RPMI8226 (cell line): ENCODE measurements at places on chromosomes 3 and 15.

GRCh38 chr3:4517643-4518311 is 24.6 kb downstream of the ITPR1 start:
- DNase-seq: no peak

DNA sequence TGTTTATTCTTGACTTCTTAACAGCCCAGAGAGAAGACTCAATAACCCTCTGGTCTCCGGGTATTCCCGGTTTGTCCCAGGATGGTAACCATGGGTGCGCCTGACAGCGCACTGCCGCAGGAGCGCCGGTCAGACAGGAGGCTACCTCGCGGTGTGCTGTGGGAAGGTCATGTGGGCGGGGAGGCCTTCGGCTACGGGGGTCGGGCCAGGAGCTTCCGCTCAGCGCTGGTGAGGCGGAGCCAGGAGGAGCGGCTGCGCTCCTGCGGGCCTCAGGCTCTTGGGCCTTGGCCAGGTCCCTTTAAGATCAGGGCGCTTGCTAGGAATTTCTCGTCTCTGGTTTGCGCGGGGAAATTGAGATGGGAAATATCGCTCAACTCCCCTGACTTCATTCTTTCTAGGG is 182.3 kb upstream of the NDN start:
- DNase-seq: no peak

DNA sequence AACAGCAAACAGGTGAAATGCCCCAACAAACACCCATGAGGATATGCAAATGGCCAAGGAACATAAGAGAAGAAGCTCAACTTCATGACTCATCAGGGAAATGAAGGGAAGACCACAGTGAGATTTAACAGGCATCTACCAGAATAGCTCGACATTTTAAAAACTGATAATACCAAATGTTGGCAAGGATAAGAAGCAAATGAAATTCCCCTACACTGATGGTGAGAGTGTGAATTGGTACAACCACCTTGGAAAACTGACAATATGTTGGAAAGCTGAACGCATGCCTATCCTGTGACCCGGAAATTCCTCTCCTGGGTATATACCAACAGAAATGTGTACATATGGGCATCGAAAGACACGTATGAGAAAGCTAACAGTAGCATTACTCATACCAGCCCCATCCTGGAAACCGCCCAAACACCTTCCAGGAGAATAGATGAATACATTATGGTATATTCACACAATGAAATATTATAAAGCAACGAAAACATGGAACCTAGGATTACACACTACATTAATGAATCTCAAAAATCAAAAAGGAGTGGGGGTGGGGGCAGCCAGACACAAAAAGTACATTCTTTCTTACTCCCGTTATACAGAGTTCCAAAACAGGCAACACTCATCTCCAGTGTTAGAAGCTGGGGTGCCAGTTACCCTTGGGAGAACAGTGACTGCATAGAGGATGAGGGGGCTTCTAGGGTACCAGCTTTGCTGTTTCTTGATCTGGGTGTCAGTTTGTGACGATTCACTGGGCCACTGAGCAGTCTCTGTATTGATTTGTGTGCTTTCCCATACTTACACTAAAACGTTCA is 16.9 kb downstream of the RFTN1 start:
- DNase-seq: no peak

- DNase-seq: no peak
Observed at GRCh38 chr3:99658274-99658673, 19.9 kb downstream of the COL8A1 start.

DNA sequence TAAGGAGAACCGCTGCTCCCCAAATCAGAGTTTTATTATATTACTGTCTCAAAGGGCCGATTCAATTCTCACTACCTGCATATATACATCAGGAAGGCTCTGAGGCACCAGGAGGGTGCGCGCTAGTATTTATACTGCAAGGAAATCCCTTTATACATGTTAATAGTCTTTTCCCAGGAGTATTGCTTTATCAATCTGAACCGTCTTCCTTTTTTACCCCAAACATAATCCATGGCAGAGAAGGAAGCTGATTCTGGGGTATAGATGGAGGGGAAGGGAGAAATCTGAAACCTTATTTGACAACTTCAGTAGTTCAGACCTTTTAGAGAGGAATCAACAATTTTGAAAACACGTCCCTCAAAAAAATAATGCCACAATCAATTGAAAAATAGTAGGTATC is at the start of gene POU1F1:
TSS of gene POU1F1 (minus strand) at position 101 of the 400 bp plus-strand sequence. CDS start 122 bp downstream, outside the sequence.
- DNase-seq: no peak
